ENCODE measurements at places on chromosomes 13 and 19.
A peak's percentile ranks its signal among the peaks of the same experiment; 100 is the strongest.

GRCh38 chr13:98096059-98096458 is 46.8 kb upstream of the FARP1 start:
- no peak for DNase-seq

- peak; percentile 6 for DNase-seq
Observed at GRCh38 chr13:88063741-88064140, 392.6 kb downstream of the SLITRK5 start.

DNA sequence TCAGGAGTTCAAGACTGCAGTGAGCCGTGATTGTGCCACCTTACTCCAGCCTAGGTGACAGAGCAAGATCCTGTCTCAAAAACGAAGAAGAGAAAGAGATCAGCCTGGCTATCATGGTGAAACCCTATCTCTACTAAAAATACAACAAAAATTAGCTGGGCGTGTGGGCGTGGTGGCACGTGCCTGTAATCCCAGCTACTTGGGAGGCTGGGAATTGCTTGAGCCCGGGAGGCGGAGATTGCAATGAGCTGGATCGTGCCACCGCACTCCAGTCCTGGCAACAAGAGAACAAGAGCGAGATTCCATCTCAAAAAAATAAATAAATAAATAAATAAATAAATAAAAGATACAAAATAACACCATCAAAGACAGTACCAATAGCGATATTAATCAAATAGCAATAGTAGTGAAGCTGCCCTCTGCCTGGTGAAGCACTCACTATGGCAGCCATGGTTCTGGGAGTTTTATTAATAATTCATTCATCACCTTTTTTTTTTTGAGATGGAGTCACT is 53.9 kb downstream of the NFIC start:
- DNase-seq: no peak

- DNase-seq: no peak
Observed at GRCh38 chr19:56547535-56547934, 8.8 kb downstream of the ZFP28 start.

DNA sequence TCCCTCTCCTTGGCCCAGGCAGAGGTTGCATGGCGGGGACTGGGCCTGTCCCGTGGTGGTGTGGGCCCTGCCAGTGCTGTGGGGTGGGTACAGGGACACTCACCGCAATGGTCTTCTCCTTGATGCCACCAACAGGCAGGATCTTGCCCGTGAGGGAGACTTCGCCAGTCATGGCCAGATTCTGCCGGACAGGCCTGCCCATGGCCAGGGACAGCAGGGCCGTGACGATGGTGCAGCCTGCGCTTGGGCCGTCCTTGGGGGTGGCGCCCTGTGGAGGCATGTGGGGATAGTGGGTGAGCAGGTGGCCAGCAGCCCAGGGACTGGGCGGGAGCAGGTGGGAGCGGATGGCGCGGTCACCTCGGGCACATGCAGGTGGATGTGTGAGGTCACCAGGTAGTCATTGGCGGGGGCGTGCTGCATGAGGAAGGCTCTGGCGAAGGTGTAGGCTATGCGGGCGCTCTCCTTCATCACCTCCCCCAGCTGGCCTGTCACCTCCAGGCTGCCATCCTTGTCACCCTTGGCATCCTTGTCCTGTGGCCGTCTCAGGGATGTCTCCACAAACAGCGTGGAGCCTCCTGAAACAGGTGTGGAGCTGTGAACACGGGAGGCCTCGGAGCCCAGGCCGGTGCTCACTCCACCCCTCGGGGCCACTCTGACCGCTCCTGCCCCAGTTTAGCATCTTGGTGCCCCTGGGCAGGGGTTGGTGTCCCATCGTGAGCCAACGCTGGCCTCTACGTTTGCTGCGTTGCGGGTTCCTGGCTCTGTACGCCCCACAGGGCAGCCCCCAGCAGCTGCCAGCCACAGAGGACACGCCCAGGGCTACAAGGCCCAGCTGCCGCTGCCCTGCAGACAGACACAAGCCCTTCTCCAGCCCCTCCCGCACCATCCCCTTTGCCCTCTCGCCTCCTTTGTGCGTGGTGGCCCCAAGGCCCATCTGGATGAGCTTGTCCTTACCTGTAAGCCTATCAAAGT is 3.4 kb downstream of the RPL36 start:
- DNase-seq: no peak

GRCh38 chr19:40594255-40594654 is 6.9 kb upstream of the LTBP4 start:
- no peak for DNase-seq

GRCh38 chr19:10442698-10443097 is 22.4 kb downstream of the PDE4A start:
- DNase-seq: no peak

- DNase-seq: no peak
Observed at GRCh38 chr19:55712804-55713631, 25.2 kb downstream of the NLRP9 start.

- DNase-seq: no peak
Observed at GRCh38 chr19:45439190-45439568, 15.5 kb upstream of the ERCC1 start.

- DNase-seq: no peak
Observed at GRCh38 chr19:56258272-56258671, 14.3 kb upstream of the EDDM13 start.

GRCh38 chr13:55967055-55967454 is 1173.7 kb upstream of the PRR20A start:
- peak; percentile 6 for DNase-seq

GRCh38 chr13:23612731-23613130 is 42.5 kb downstream of the TNFRSF19 start:
- DNase-seq: no peak

- DNase-seq: no peak
Observed at GRCh38 chr13:44930963-44931623, 58.2 kb downstream of the NUFIP1 start.

GRCh38 chr19:49921871-49922795 is 6.9 kb upstream of the ATF5 start:
- no peak for DNase-seq

DNA sequence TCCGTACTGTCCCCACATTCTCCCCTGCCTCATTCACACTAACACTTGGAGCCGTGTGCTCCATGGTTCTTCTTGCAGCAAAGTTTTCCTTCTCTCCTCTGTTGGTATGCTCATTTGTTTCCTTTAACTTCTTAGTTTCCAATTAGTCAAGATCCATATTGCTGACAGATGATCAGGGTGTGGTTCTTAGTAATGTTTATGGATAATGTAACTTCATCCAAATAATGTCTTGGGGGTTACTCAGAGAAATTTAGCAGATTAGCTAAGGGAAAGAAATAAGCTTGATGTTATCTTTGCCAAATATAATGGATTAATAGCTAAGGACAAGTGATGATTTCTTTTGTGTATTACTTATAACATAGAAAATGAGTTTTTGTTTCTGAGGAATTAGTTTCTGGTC is 174.4 kb downstream of the NUFIP1 start:
- no peak for DNase-seq

GRCh38 chr19:51772977-51773376 is 12.0 kb downstream of the FPR2 start:
- DNase-seq: no peak

DNA sequence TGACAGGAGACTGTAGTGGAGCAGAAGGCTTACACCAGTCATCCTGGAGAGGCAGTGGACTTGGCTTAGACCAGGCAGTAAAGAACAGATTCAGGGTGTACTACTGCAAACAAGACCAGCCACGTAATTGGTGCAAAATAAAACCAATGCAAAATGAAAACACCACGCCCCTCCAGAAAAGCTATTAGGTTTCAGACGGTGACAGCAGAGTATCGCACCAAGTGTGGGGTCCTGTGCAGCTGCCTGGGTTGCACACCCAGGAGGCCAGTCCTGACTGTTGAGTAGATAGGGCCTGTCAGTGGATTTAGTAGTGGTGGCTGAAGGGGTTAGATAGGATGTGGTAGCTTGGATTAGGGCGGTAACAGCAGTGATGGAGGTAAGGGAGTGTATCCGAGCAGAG is 5.4 kb upstream of the PRKACA start:
- DNase-seq: no peak

DNA sequence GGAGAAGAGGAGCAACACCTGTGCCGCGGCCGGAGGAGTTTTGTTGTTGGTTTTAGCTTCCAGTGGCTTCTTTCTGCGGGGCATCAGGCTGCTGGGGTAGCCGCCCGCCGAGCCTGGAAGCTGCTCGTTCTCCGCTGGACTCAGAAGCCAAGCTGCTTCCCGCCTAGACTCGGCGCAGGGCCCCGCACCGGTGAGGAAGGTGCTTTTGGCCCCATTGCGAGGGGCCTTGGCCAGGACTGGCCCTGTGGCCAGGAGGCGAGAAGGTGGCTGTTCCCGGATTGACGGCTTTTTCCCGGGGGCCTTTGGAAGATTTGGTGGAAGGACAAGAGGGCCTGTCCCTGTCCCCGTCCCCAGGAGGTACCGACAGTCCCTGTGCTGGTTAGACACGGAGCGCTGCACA is 28.8 kb downstream of the CERS1 start:
- DNase-seq: no peak

Data from AML-193 (cell line).